Activated CD4-positive, alpha-beta T cell treated with anti-CD3 and anti-CD28 coated beads, Interleukin-2, amount 50 U/mL, for 4 hours (primary cell): ENCODE measurements at places on chromosomes 4 and X.

GRCh38 chr4:152161676-152162330 lies 374.1 kb downstream of the FBXW7 start:
- DNase-seq: no peak

- no peak for DNase-seq
Observed at GRCh38 chrX:152641996-152642395, 4.3 kb downstream of the GABRQ start.

- no peak for DNase-seq
Observed at GRCh38 chr4:117844594-117844993, 189.7 kb upstream of the NDST3 start.

DNA sequence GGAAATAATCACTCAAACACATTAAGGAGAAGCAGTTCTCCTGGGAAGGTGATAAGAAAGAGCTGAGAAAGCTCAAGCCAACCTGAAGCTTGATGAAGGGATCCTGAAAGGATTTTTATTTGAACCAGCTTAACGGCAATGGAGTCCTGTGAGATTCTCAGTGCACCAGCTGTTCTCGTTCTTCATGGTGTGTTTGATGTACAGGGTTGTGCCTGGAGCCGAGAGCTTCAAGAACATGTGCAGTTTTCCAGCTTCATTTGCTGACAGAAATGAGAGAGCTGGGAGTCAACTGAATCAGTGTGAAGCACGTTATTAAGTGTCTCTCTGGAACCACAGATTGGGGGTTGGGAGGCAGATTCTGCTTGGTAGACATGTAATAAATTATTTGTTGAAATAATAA lies 115.7 kb downstream of the ANKRD50 start:
- DNase-seq: no peak

- DNase-seq: no peak
Observed at GRCh38 chr4:138728566-138728965, 287.0 kb upstream of the NOCT start.

GRCh38 chr4:183960962-183961541 lies 55.9 kb downstream of the STOX2 start:
- no peak for DNase-seq

DNA sequence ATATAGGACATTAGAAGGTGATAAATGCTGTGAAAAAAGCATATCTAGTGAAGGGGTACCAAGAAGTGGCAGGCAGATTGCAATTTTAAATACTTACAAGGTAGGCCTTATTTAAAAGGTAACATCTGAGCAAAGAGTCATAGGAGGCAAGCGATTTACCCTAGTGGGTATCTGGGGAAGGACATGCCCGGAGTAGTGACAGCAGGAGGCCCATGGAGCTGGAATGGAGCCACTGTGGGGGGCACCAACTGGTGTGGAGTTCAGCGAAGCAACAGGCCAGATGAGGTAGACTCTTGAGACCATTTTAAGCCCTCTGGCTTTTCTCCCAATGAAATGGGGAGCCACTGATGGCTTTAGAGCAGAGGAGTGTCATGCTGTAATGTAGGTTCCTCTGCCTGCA lies 37.3 kb downstream of the SEC24D start:
- DNase-seq: no peak

DNA sequence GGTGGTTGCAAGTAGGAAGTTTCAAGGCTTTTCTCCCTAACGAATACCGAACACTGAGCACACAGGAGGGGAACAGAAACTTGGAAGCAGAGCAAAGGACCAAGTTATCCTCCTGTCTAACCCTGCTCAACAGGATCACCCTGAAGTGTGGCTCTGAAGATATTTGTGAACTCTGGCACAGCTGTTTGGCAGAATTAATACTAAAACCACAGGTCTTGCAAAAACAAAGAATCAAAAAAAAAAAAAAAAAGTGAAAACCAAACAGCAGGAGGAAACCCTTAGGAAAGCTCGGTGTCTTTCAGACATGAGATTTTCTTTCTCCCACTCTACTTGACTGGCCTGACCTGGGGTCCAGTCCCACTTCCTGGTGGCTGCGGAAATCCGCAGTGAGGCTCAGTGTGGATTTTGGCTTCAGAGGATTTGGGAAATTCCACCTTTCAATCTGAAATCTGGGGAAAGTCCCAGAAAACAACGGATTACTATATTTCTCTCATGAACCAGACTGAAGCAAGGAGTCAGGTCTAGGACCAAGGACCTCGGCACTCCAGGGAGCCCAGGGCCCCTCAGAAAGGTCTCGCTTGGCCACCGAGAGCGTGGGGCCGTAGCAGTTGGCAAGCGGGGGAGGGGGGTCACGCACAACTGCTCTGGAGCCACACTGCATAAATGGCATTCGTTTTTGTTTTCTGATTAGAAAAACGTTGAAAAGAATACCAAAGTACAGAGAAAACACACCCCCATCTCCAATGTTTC lies 867 bp downstream of the TIFA start:
- DNase-seq: no peak

DNA sequence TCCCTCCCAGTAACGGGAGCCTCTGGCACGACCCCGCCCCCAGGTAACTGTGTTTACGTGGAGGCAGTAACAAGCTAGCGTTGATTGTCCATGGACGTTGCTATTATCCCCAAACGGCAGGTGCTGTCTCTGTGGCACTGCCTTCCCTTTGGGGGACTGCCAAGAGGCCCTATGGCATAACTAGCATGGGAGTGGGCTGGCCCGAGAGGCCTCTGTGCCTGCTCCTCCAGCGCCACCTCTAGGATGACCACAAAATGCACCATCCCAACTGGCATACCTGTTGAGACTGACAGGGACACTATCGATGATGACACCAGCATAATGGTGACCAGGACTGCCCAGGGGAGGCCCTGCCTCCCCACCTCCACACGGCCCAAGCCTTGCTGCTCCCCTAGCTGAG lies 1.5 kb downstream of the SRPK3 start:
- DNase-seq: no peak

DNA sequence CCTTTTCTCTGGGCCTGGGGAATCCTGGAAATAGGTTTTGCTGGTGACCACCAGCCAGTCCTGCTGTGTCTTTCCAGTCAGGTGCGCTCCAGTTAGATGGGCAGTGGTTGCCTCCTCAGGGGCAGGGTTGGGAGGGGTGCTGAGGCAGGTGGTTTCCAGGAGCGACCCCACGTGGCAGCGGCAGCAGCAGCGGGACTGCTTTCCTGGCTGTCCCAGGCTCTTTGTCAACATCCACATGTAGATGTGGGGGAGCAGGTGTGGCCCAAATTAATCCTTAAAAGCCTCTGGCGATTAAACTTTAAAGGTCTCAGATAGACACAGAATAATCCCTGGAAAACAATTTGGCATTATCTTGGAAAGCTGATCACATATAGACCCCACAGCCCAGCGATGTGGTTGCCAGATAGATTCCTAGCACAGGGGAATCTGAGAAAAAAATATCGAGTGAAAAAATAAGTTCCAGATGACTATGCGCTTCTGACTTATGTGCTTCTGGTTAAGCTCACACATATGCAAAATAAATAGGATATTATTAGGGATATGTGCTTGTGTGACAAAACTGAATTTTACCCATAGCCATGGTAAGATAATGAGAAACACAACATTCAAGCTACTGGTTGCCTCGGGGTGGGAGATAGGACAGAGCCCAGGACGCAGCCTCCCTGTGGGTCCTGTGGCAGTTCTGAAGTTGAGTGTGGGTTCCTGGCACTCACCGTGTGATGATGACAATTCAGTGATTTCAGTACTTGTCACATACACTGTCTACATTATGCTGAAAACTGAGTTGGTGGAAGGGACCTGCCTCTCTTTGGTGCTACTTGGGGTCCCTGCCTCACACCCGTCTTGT lies 336.4 kb downstream of the ARHGAP10 start:
- DNase-seq: no peak

- DNase-seq: no peak
Observed at GRCh38 chrX:107669885-107670628, 41.7 kb downstream of the PRPS1 start.

- no peak for DNase-seq
Observed at GRCh38 chr4:162015090-162015489, 148.7 kb downstream of the FSTL5 start.

GRCh38 chr4:111636961-111637585 lies 508.2 kb upstream of the FAM241A start:
- DNase-seq: no peak

- no peak for DNase-seq
Observed at GRCh38 chrX:155632431-155633100, 19.8 kb upstream of the TMLHE start.

- DNase-seq: no peak
Observed at GRCh38 chrX:37692918-37693317, 7.3 kb downstream of the XK start.

DNA sequence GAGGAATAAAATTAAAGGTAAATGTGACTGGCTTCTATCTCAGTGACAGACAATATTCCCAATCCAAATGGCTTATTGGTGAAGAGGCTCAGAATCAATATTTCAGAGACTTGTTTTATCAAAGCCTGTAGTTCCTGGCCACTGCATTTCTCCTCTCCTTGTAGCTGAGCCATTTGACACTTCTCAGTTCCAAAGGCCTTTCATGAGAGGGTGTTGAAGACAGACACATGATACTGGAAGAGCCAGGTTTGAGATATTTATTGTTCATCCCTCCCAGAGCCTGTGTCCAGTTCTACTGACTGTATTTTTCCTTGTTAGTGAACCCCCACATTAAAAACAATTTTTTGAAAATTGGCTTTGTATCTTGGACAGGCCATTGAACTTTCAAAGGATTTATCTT lies 12.9 kb upstream of the INPP4B start:
- no peak for DNase-seq

DNA sequence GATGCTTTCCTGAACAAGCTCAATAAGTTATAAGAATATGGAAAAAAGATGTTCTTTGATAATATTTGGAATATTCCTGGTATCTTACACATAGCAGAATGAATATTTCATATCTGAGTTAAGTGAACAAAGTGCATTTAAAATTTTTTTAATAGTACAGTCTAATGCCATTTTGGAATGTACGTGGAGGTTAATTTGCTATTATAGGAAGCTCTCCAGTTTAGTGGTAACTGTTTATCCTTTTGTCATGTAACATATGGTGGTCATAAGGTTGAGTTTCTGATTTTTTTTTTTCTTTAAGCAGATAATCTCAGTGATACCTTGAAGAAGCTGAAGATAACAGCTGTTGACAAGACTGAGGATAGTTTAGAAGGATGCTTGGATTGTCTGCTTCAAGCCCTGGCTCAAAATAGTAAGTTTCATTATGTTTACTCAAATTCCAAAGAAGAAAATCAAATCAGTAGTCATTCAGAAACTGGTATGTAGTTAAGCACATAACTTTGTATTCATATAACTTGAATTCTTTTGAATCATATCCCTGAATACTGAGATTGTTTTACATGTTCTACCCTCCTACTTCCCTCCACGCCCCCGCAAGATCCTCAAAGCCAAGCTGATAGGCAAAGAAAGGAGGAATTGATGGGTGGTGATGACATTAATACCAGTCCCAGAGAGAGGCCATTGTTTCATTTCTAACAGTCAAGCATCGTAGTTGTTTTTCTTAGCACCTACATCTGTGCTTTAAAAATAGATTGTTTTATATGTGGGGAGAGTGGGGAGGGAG lies 32.1 kb downstream of the RAP1GDS1 start:
- DNase-seq: no peak

GRCh38 chrX:8125566-8125965 lies 45.5 kb downstream of the VCX2 start:
- no peak for DNase-seq

GRCh38 chr4:184322328-184323025 lies 104.8 kb upstream of the ENPP6 start:
- DNase-seq: no peak

- DNase-seq: no peak
Observed at GRCh38 chrX:110836001-110836400, 40.4 kb upstream of the CHRDL1 start.

GRCh38 chr4:119664168-119664907 lies 35.7 kb upstream of the PDE5A start:
- no peak for DNase-seq

- no peak for DNase-seq
Observed at GRCh38 chr4:1970926-1971325, 37.8 kb downstream of the NELFA start.

DNA sequence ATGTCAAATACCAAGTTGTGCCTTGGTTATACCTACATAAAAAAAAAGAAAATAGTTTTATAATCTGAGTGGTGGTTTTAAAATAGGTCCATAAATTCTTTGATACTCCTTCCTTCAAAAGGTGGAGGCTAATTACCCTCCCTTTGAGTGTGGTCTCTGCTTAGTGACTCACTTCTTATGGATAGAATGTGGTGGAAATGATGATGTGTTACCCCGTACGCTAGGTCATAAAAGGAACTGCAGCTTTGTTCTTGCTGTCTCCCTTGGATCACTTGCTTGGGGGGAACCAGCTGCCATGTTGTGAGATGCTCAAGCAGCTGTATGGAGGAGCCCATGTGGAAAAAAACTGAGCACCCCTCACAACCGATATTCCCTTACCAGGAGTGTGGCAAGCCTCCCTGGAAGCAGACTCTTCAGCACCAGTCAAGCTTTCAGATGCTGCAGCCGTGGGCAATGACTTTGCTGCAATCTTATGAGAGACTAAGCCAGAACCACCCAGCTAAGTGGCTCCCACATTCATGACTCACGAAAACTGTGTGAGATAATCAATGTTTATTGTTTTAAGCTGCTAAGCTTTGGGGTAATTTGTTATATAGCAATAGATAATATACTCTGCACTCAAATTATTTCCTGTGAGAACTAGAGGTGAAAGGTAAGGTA lies 195.0 kb upstream of the GATB start:
- DNase-seq: no peak

- DNase-seq: no peak
Observed at GRCh38 chr4:145130788-145131399, 32.8 kb downstream of the ABCE1 start.

- no peak for DNase-seq
Observed at GRCh38 chr4:26663888-26664287, 80.0 kb downstream of the TBC1D19 start.

DNA sequence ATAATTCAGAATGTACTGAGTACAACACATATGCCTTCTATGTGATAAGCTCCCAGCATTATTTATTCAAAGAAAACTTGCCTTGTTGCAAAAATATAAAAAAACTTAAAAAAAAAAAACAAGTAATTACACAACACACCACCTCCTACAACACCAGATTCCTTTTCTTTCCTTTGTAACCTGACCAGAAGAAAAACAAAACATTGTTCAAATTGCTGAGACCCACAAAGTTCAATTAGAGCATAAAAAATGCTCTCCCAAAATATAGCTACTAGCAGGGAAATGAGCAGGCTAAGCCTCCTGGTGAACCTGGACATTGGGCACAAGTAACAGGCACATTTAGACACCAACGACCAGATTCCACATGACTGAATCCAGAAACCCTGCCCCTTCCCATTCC lies 38.3 kb downstream of the MECP2 start:
- no peak for DNase-seq

GRCh38 chr4:73343432-73343831 lies 60.7 kb upstream of the ALB start:
- no peak for DNase-seq

DNA sequence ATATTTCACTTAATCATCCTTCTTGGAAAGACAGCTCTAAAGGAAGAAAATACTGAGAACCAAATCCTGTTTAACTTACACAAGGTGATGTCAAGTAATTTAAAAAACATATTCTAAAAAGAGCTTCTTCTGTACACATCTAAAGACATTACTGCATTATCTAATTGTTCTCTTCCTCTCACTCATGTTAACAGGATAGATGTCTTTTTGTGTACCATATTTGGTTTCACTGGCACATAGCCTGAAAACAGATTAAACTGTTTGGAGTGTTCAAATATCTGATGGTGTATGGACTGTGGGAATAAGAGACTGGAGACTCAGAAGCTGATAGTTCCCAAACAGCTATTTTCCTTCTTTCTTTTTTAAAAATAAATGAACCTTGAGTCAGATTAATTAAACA lies 213.3 kb upstream of the MAB21L2 start:
- DNase-seq: no peak
